ENCODE measurements at places on chromosomes 1 and 21. TPM values are rescaled to one million over a fixed set of nuclear protein-coding genes. Genes with fewer than 3 reads are reported as not detected.
A peak's percentile ranks its signal among the peaks of the same experiment; 100 is the strongest.

GRCh38 chr1:9811239-9811966 is 12.4 kb downstream of the CLSTN1 start:
- no peaks in the 10 kb centered on the region for H3K36me3 ChIP-seq
- no peaks in the 10 kb centered on the region for H3K27me3 ChIP-seq
- no peak overlapping the region for H3K4me3 ChIP-seq
- no peak overlapping the region for H3K27ac ChIP-seq
- H3K4me1 ChIP-seq, result no peaks in the 10 kb centered on the region

DNA sequence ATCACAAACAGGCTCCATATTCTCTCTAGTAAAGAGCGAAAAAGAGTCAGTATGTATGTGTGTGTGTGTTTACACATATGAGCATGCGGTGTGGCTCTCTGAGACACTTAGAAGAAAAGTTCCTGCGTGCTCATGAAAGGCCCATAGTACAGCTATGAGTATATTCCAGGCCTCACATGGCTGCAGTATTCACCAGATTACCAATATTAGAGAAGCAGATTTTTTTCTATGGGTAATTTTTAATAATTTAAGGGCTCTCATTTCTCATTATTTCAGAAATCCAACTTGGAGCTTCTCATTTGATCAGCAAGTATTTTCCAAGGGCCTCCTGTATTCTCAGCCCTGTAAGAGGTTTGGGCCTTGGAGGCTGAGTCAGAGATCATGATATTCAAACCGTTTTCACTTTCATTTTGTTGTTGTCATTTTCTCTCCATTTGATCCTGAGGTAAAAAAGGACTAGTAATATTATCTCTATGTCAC is 232.9 kb upstream of the SGIP1 start:
- DNase-seq, result no peak
- H3K27me3 ChIP-seq, result no peaks in the 10 kb centered on the region
- no peaks in the 10 kb centered on the region for H3K4me1 ChIP-seq
- H3K27ac ChIP-seq, result peak overlapping the region; percentile 19

- H3K36me3 ChIP-seq, result no peaks in the 10 kb centered on the region
- peaks cover 10% of the 10 kb centered on the region for H3K27me3 ChIP-seq
- no peaks in the 10 kb centered on the region for H3K4me1 ChIP-seq
- H3K27ac ChIP-seq, result no peak overlapping the region
Observed at GRCh38 chr21:32138658-32139057, 140.2 kb downstream of the MIS18A start.

DNA sequence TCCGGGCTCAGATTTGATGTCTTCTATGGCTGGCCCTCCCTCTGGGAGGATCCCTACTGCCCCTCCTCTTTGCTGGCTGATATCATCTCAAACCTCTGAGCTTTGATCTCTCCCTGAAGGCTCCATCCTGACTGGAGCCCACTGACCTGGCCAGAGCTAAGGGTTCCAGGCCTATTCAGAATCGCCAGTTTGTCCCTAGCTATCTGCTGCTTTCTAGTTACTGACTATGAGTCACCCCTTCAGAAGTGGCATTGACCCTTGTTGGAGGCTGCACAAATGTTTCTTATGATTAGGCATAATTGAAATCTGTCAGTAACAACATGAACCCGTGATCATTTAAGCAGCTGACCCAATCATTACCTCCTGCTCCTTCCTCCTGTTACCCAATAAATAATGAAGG is 87.1 kb downstream of the ABCA4 start:
- no peak overlapping the region for H3K27ac ChIP-seq
- H3K27me3 ChIP-seq, result peaks cover 13% of the 10 kb centered on the region
- no peaks in the 10 kb centered on the region for H3K36me3 ChIP-seq
- no peak for DNase-seq

DNA sequence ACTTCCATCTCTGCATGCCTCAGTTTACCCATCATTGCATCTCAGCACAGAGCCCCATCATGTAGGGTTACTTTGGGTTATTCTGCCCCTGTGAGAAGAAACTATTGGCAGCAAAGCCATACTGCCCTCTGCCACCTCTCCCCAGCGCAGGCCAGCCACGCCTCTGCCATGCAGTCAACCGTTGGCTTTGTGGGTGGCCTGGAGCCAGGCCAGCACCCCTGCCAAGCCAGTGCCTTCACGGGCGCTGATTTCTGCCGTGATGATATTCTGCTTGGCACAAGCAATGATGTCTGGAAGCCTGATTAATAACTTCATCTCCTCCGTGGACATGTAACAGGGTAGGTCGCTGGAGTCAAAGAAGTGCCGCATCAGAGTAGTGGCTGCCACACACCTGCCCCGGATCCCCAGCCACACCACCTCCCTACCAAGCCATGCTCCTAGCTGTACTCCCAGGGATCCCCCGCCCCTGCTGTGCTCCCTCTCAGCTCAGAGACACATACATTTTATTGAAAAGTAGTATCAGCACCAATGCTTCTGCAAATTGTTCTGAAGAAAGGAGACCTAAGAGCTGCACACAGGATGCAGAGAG is 15.0 kb upstream of the CEP85 start:
- H3K4me1 ChIP-seq, result peaks cover 12% of the 10 kb centered on the region
- no peak for DNase-seq
- no peak overlapping the region for H3K4me3 ChIP-seq
- no peak overlapping the region for H3K27ac ChIP-seq
- no peaks in the 10 kb centered on the region for H3K36me3 ChIP-seq

CRYZL1 gene
- 52.3 TPM for polyA plus RNA-seq

BEND5 gene
- not detected for polyA plus RNA-seq

CLSTN1 gene
- polyA plus RNA-seq, result 12.5 TPM

Measured in K562 (cell line).